ENCODE measurements at places on chromosomes 3 and 15.
A peak's percentile ranks its signal among the peaks of the same experiment; 100 is the strongest.

GRCh38 chr3:171883893-171884279, 40.7 kb downstream of the TMEM212 start:
- no peak for DNase-seq

DNA sequence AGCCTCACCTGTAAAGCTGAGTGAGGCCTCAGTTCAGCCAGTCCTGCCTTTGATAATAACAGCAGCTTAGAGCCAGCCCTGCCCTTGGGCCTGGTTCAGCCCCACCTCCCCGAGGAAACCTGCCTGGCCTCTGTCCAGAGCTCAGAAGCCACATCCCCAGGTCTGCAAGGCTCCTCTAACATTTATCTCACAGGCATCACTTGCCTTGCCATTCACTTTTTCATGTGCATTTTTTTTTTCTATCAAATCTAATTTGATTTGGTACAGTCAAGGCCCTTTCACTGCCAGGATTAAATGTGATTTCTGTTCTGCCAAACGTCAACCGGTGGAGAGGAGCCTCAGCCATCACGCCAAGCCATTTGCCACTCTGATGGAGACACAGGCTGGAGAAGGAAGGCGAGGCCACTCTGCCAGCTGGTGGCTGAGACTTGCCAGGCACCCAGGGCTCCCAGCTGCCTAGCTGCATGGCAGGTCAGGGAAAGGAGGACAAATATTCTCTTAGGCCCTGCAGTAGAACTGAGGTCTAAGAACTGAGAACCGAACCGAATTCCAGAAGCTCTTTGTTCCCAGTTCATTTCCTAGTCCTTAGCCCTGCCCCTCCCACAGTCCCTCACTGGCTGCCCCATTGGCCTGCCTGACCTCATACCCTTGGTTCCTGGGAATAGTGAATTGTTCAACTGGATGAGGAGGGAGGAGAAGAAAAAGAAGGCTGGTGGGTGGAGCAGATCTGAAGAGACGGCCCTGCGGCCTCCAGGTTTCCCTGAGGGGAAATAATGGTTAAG, 76.4 kb downstream of the SPSB4 start:
- DNase-seq: no peak

DNA sequence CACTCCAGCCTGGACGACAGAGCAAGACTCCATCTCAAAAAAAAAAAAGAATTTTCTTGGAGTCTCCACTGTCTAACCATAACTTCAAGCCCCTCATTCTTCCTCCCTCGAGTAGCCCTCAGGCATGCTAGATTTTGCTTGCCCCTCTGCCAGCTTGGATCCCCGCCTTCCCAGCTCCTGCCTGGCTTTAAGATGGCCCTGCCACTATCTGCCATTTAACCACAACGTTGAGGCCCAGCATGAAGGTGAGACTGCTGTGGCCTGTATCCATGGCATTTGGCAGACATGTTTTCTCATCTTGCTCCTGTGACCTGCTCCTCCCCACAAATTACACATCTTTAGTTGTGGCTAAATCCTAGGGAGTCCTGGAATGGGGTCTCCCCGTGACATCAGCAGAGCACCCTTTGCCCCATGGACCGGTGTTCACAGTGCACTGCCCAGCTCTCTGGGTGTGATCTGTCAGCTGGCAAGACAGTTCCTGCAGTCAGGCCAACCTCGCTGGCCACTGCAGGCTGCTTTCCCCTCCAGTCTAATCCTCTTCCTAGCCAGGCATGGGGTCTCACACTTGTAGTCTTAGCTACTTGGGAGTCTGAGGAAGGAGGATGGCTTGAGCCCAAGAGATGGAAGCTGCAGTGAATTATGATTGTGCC, 10.4 kb downstream of the VPS18 start:
- DNase-seq: no peak

- no peak for DNase-seq
Measured at GRCh38 chr15:92877416-92877815, 22.7 kb upstream of the CHD2 start.

DNA sequence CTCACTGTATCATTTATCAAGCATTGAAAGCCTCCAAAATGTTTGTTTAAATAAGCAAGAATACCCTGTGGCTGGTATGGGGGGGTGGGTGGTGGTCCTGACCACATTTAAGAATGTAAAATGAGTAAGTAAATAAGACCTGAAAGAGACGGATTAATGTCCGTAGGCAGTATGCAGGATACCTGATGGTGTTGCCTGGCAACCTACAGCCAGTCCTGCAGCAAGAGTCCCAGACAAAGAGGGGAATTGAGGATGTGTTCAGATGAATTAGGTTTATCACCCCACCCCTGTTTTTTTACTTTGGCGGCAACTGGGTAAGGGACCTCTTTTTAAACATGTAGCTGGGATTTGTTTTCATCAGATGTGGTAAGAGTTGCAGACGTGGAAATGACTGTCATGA, 99.8 kb upstream of the BFSP2 start:
- no peak for DNase-seq

DNA sequence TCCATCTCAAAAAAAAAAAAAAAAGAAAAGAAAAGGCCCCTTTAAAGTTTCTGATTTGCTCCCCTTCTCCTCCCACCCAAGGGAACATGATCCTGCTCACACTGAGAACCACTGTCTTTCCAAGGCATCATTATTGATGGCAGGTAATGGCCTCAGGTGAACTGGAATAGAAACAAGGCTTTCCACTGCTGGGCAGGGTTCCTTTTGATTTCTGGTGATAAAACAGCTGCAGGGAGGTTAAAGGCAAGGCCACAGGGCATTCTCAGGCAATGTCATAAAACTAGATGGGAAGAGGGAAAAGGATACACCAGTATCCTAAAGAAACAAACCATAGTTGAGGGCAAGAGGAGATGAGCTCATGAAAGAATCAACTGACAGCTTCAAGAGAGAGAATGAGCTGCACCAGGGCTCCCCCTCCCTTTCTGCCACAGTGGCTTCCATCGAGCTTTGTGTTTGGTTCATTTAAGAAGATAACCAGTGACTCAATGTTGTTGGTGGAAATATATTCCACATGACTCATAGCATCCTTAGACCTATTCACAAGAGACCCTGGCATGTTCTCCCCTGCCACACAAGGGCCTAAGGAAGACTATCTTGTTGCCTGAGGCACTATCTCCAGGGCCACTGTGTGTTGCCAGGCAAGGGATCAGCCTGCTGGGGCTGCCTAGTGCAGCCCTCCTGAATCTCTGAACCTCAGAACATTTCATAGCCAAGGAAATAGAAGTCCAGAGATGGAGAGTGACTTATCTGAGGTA, 86.4 kb downstream of the WDR76 start:
- DNase-seq: no peak

- DNase-seq: no peak
Measured at GRCh38 chr3:128624526-128625138, 26.0 kb downstream of the RPN1 start.

DNA sequence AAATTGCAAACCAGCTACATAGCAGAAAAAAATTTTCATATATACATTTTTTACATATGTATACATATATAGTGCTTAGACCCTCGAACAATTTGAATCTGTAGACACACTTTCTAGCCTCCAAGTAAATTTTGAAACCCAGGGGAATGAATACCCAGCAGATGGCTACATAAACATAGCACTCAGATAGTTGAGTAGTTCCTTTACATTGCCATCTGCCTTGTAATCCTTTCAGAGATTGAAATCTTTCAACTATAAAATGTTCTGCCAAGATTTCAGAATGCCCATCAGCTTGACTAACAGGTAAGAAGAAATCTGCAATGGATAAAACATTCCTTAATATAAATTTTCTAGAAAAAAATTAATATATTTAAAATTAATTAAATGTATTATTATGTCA, 1333.5 kb upstream of the CADM2 start:
- DNase-seq: no peak

GRCh38 chr3:129481766-129482332, 41.8 kb downstream of the IFT122 start:
- no peak for DNase-seq

DNA sequence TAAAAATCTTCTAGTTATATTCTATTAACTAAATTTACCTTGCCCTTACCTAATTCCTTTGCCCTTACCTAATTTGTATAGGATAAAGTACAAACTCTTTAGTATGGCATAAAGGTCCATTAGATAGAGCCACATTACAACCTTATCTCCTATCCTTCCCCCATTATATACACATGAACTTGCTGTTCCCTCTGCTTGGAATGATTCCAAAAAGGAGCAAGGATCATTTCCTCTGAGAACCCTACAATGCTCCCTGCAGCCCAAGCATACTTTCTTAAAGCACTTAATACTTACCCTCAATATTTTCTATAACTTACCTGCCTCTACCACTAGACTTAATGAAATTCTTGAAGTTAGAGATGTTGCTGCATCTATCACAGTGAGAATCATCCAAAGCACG, 118.9 kb upstream of the CCDC54 start:
- DNase-seq: no peak

DNA sequence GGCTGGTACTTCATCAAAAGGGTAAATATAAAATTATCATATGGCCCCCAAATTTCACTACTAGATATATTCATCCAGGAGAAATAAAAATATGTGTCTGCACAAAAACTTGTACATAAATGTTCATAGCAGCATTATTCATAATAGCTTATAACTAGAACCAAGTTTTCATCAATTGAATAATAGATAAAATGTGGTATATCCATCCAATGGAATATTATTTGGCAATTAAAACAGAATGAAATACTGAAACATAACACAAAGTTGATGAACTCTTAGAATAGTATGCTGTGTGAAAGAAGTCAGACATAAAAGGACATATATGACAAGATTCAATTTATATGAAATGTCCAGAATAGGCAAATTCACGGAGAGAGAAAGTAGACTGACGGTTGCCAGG, 389.3 kb upstream of the ADAMTS9 start:
- DNase-seq: no peak

DNA sequence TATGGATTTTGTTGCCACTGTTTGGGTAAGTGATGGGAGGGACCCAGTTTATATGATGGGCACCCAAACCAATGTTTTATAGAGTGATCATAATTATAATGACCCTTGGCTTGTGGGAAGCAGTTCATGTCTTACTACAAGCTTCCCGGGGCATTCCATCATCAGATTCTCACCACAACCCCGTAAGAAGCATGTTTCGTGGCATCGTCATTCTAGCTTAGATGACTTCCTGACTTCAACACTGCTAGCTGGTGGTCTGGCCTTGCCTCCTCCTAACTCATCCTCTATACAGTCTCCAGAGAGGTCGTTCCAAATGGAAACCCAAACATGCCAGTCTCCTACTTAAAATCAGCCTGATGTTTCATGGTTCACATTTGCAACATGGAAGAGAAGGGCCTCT, 226.9 kb downstream of the ADAMTS9 start:
- DNase-seq: no peak

- DNase-seq: no peak
Measured at GRCh38 chr3:128532012-128532983, 39.3 kb upstream of the GATA2 start.

- no peak for DNase-seq
Measured at GRCh38 chr15:97023488-97023844, 693.0 kb downstream of the NR2F2 start.

GRCh38 chr3:195813916-195814640, 2.3 kb upstream of the MUC4 start:
- no peak for DNase-seq

DNA sequence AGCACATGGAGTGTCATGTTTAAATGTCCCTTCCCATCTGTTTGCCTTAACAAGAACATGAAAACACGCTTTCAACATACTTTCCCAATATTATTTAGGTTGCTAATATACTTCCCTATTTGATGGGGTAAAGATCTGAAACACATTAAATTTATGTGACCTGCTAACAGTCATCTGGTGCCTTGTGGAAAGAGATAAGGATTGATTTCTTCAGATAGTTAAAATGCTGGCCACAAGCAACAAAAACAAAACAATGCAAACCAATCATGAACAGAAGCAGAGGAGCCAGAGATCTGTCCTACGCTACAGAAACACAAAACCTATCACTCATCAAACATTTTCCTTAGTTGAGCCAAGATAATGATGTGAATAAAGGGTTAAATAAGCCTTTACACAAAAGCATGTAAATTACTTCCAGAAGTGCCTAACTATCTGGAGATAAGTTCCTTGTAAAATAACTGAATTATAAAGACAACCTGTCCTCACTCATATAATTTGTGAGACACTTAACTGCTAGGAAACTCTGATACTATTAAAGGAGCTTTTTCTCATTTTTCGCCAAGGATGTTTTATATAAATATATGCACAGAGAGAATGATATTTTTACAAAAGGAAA, 109.9 kb downstream of the NSUN3 start:
- no peak for DNase-seq

GRCh38 chr3:158918008-158918407, 116.2 kb downstream of the MFSD1 start:
- DNase-seq: peak; percentile 8

- DNase-seq: no peak
Measured at GRCh38 chr3:176978441-176978840, 218.8 kb downstream of the TBL1XR1 start.

GRCh38 chr3:32791833-32792232, 26.0 kb upstream of the TRIM71 start:
- DNase-seq: no peak

GRCh38 chr3:113660458-113660857, 36.0 kb downstream of the USF3 start:
- no peak for DNase-seq

- peak; percentile 22 for DNase-seq
Measured at GRCh38 chr15:67175643-67176071, 78.8 kb downstream of the AAGAB start.

DNA sequence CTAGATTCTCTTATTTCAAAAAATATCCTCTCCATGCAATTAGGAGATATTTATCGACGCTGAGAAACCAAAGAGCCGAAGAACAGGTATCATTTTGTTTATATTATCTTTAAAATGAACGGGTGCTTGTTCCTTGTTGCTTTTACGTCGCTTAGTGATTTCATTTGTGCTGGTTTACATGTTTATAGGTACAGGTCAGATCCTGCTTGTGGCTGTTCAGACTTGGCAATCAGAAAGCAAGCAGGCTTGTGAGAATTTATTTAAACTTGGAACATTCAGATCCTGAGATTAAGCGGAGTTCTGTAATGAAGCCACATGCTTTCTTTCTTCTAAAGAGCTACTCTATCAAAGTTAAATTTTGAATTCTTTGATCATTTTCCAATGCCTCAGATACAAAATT, 43.0 kb upstream of the ATP2C1 start:
- DNase-seq: no peak

DNA sequence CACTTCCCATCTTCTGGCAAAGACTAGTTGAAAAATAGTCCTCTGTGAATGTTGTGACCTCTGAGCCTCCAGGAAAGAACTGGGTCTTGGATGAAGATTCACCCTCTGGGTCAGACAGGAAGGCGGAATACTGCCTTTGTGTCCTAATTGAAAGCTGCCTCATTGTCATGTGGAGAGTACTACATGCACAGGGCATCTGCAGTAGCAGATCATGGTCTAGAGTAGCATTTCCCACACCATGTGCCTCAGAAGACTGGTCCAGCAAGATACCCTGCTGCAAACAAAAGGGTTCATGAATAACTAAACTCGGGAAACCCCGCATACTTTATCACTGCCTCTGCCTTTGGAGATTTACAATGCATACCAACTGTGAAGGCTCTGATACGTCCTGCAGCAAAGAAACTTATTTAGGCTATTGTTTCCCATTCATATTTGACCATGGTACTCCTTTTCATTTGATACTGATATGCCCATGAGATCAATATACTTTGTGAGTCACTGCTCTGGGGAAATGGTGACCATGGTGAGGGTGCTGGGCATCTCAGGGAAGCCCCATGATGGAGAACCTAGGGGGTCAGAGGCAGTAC, 22.7 kb downstream of the IRAK2 start:
- DNase-seq: no peak

GRCh38 chr15:52005748-52006701, 13.0 kb upstream of the MAPK6 start:
- peak; percentile 27 for DNase-seq

GRCh38 chr3:43260412-43260811, 25.9 kb upstream of the SNRK start:
- no peak for DNase-seq

- no peak for DNase-seq
Measured at GRCh38 chr15:91128016-91128415, 28.0 kb downstream of the SV2B start.
